Fibroblast of skin of right quadriceps (primary cell): ENCODE measurements at places on chromosomes 7 and 10.
A peak's percentile ranks its signal among the peaks of the same experiment; 100 is the strongest.

- no peak for DNase-seq
These were observed 68.0 kb downstream of the GBF1 start for GRCh38 chr10:102313221-102313896.

DNA sequence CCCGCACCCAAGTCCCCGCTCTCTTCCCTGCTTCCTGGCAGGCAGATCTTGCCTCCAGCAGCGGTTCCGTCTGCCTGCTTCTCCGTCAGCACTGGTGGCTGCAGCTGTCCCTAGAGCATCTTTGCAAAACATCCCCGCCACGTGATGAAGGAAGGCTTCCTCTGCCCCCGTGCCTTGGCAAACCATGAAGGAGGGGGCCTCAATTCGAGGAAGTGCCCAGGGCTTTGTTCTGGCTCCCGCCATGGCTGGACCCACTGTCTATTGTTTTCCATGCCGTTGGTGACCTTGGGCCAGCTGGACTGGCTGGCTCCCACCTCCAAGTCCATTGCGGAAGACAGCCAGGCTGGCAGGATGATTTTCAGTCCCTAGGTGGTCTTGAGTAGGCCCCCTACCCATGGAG lies 13.2 kb upstream of the AQP1 start:
- DNase-seq, result no peak

DNA sequence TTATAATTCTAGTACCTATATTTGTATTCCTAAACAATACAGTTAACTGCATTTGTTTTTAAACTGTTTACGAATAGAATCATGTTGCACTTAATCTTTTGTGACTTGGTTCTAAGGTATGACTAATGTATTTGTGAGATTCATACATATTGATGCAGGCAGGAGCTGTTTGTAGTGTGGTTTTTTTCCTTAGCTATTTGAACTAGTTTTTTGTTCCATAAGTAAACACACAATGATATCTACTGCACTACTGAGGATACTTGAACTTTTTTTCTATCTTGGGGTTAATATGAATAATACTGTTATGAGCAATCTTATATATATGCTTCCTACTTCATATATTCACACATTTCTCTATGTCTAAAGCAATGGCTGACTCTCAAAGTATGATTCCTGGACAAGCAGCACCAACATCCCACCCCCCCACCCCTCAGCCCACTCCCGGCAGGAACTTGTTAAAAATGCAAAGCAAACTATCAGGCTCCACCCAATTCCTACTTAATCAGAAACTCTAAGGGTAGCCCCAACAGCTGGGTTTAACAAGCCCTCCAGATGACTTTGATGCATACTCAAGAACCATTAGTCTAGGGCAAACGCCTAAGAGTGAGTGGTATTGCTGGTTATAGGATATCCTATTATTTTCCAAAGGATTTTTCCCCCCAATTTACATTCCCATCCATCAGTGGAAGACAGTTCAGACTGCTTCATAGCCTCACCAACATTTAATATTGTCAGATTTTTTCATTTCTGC lies 25.8 kb downstream of the BRAF start:
- peak; percentile 6 for DNase-seq

DNA sequence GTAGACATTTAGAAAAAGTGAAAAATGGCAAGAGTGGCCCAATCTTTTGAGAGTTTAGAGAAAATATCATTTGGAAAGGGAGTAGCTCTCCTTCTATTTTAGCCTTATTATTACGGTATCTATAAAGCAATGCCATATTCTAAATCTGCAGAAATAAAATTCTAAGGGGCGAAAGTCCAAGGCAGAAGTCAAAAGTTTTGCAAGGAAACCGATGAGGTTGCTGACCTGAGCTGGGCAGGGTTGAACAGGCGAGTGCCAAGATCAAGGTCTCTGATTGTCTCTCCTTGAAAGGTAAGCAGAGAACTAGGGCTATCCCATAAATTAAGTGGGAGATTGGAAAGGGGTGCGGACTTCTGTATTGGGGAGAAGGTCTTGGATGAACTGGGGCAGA lies 11.7 kb downstream of the TRIM56 start:
- DNase-seq, result no peak

- no peak for DNase-seq
These were observed 243.9 kb downstream of the SNX10 start for GRCh38 chr7:26535483-26536007.

GRCh38 chr10:73366381-73367298 lies 8.0 kb upstream of the CFAP70 start:
- no peak for DNase-seq

DNA sequence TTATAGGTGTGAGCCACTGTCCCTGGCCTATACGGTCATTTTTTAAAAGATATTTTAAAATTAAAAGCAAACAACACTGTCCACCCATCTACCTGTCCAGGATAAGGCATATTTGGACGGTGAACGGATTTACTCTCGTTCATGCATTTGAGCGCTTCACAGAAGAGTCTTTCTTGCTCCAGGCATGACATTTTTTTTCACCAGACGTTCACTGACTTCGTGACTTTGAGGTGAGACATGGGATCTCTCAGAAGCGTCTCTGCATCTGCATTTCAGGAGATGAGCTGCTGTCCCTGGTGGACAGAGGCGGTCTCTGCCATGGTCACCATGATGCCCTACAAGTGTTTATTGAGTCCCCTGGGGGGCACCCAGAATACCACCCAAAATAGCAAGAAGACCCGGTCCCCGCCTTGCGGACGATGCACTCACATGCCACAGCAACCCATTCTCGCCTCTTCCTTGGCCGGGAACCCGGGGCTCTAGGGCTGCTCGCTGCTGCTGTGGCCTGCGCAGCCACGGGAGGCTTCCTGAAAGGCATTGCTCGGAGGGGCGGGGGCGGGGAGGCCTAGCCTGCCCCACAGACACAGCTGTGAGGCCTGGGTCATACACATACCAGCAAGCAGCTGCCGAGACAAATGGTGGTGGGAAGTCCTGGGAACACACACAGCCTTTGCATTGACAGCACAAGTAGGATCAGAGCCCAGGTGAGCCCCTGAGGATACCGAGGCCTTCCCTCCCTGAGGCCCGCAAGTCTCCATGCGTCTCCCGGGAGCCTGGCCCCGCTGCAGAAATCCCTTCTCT lies 84.4 kb downstream of the RGS10 start:
- no peak for DNase-seq

DNA sequence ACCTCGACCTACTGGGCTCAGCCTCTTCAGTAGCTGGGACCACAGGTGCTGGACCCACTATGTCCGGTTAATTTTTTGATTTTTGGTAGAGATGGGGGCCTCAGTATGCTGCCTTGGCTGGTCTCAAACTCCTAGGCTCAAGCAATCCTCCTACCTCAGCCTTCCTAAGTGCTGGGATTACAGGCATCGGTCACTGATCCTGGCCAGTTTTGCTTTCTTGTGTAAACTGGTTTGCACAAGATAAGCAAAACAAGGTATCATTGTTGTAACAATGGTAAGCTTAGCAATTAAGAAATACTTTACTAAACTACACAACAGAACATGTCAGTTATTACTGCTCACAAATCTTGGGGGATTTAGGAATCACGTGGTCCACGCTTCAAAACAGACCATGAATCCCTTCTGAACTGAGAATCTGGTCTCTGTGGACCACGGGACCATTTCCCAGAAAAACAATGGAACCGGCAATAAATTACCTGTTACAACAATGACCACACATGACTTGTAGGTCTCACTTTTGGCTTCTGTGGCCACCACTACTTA lies 36.8 kb downstream of the RSU1 start:
- DNase-seq, result no peak

- DNase-seq, result no peak
These were observed 1.0 kb upstream of the DENND2A start for GRCh38 chr7:140641524-140642195.

GRCh38 chr10:71371750-71372166 lies 25.0 kb upstream of the CDH23 start:
- no peak for DNase-seq

- DNase-seq, result no peak
These were observed 132.0 kb downstream of the RELN start for GRCh38 chr7:103857435-103857834.

GRCh38 chr7:85528581-85528980 lies 341.7 kb upstream of the SEMA3D start:
- DNase-seq, result peak; percentile 43

- no peak for DNase-seq
These were observed 39.1 kb upstream of the ZNF273 start for GRCh38 chr7:64863969-64864368.

DNA sequence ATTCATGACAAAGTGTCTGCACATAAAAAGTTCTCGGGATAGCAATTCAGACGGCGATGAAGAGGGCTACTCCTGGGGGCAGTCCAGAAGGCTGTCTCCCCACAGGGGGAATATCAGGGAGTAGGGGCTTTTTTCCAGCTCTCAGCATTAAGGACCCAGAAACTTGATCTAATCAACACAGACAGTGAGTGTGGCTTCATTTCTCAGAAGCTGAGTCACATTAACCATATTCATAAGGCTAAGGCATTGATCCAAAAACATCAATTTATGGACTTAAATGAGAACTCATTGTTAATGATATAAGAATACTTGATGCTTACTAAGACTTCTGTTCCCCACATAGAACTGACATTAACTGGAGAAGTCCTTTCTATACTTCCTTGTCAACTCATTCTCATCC lies 87.5 kb upstream of the AOAH start:
- DNase-seq, result no peak

- DNase-seq, result peak; percentile 22
These were observed 162.3 kb downstream of the ITGB1 start for GRCh38 chr10:32795598-32796183.

DNA sequence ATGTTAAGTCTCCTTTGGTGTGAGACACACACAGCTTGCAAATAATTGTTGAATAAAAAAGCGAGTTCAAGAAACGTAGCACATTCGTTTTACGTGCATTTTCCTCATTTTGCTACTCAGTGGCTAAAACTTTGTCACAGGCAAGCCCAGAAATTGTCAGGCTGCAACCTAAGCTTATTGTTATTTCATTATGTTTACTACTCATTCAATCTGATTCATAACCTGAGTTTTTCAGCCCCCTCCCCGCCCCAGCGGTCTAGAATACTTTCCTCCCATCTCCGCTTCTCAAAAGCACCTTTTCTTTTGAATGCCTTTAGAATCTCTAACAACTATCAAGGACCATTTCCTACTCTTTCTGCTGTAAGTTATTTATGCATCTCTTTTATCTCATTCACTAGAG lies 1.1 kb downstream of the FAM133B start:
- no peak for DNase-seq

- DNase-seq, result no peak
These were observed 10.9 kb upstream of the KCNMA1 start for GRCh38 chr10:77648472-77648871.

DNA sequence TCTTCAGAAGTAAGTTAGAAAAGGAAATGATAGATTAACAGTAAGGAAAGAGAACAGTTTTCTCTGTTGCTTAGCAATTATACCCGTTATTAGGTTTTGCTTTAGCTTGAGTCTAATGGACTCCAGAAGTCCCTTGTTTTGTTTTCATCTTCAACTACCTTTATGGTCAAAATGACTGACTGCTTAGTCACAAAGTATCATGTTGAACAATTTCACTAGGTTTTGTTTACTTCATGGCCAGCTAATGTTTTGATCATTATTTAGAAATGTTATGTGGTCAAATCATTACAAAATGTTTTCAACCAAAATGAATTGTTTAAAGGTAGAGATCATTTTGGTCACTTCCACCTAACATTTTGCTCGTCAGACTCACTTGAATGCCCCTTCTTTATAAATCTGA lies 1.9 kb downstream of the UBN2 start:
- DNase-seq, result peak; percentile 18

DNA sequence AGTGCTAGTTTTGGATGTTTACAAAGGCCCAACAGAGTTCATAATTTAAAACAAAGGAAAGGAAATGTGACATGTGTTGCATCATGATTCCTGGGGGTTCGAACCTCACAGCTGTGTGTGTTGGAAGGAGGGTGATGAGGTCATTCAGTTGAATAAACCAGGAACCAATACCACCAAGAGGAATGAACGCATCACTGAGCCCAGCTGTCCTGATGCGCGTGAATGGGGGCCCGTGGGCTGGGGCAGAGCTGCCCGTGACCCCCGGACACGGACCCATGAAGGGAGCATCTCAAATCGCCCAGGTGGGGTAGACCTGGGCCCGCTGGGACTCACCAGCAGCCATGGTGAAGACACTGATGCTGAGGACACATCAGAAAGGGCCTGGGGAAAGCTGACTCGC lies 33.0 kb downstream of the BRI3 start:
- peak; percentile 13 for DNase-seq

DNA sequence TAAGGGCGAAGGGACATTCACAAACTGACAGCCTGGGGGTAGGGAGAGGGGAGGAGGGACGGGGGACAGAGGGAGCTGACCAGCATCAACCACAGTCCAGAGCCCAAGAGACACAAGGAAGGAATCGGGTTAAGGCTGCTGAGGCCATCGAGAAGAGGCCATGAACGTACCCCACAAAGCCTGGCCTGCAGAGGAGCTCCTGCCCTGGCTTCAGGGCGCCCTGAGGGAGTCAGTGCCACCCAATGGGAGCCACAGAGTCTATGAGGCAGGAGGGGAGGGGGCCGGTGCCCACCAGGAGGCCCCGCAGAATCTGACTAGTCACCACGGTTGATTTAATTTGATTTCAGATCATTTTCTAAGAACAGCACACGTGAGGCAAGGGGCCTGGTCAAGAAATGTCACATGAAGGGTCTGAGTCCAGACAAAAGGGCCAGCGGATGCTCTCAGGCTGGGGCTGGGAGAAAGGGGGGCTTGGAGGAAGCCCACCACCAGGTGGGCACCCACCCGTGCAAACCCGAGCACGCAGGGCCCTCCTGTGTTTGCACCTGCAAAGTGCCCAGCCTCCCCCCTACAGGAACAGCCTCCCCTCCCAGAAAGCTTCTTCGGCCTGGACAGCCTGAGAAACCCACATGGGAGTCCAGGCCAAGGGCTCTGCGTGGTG lies 40.4 kb downstream of the CAMK2B start:
- no peak for DNase-seq

- no peak for DNase-seq
These were observed 1605.1 kb downstream of the REEP3 start for GRCh38 chr10:65126288-65126687.

GRCh38 chr10:60878224-60878623 lies 65.8 kb downstream of the RHOBTB1 start:
- DNase-seq, result no peak

DNA sequence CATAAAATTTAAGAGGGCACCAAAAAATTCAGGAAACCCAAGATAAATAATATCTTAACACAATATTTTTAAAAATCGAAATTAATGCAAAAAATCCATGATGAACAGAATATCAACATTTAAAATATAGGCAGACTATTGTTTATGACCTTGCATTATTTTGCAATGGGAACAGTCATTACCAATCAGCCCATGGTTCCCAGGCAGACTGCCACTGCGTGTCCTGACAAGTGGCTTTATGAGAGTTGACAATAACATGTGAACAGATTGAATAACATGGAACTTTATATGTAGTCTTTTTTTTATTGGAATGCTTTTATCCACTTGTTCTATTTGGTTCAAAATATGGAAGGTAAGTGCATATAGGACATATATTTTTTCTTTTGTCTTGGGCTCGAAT lies 3.1 kb upstream of the AVPI1 start:
- no peak for DNase-seq
